ENCODE measurements at places on chromosomes 7 and 10. TPM values are rescaled to one million over a fixed set of nuclear protein-coding genes. Genes with fewer than 3 reads are reported as not detected.

- no peaks in the 10 kb centered on the region for H3K36me3 ChIP-seq
- H3K4me3 ChIP-seq = no peak overlapping the region
- H3K27ac ChIP-seq = no peak overlapping the region
- DNase-seq = no peak
- no peaks in the 10 kb centered on the region for H3K4me1 ChIP-seq
- no peaks in the 10 kb centered on the region for H3K27me3 ChIP-seq
Measured at GRCh38 chr7:36598054-36598674, 126.1 kb downstream of the AOAH start.

GRCh38 chr10:70461397-70462348 lies 16.9 kb upstream of the PALD1 start:
- no peaks in the 10 kb centered on the region for H3K4me1 ChIP-seq
- peaks cover 7% of the 10 kb centered on the region for H3K27me3 ChIP-seq
- DNase-seq = peak; percentile 64
- no peak overlapping the region for H3K27ac ChIP-seq
- no peak overlapping the region for H3K4me3 ChIP-seq
- no peaks in the 10 kb centered on the region for H3K36me3 ChIP-seq

- no peak for DNase-seq
- peaks cover 5% of the 10 kb centered on the region for H3K36me3 ChIP-seq
- H3K4me3 ChIP-seq = no peak overlapping the region
- peaks cover 6% of the 10 kb centered on the region for H3K27me3 ChIP-seq
Measured at GRCh38 chr7:3893151-3893788, 592.2 kb downstream of the SDK1 start.

GRCh38 chr7:13179011-13179582 lies 491.7 kb downstream of the ARL4A start:
- no peaks in the 10 kb centered on the region for H3K36me3 ChIP-seq
- DNase-seq = no peak

GRCh38 chr10:69568472-69569395 lies 4.5 kb downstream of the NEUROG3 start:
- peaks cover 54% of the 10 kb centered on the region for H3K27me3 ChIP-seq
- H3K36me3 ChIP-seq = peaks cover 5% of the 10 kb centered on the region
- DNase-seq = peak; percentile 45

GRCh38 chr10:15419279-15419874 lies 48.3 kb upstream of the FAM171A1 start:
- H3K27me3 ChIP-seq = no peaks in the 10 kb centered on the region
- no peak overlapping the region for H3K27ac ChIP-seq
- peaks cover 11% of the 10 kb centered on the region for H3K36me3 ChIP-seq
- peak; percentile 58 for DNase-seq
- H3K4me3 ChIP-seq = no peak overlapping the region

GRCh38 chr7:112692333-112692732 lies 97.9 kb downstream of the TMEM168 start:
- H3K27ac ChIP-seq = no peak overlapping the region
- no peak for DNase-seq
- no peaks in the 10 kb centered on the region for H3K4me1 ChIP-seq
- H3K27me3 ChIP-seq = peaks cover 2% of the 10 kb centered on the region
- no peak overlapping the region for H3K4me3 ChIP-seq

- H3K4me3 ChIP-seq = no peak overlapping the region
- peaks cover 5% of the 10 kb centered on the region for H3K4me1 ChIP-seq
- DNase-seq = no peak
- no peaks in the 10 kb centered on the region for H3K27me3 ChIP-seq
- H3K27ac ChIP-seq = no peak overlapping the region
Measured at GRCh38 chr7:106560482-106560881, 100.5 kb downstream of the CCDC71L start.

- no peaks in the 10 kb centered on the region for H3K36me3 ChIP-seq
- H3K4me3 ChIP-seq = peak overlapping the region; percentile 100
- H3K27ac ChIP-seq = peak overlapping the region; percentile 100
- peaks cover 2% of the 10 kb centered on the region for H3K27me3 ChIP-seq
- peaks cover 67% of the 10 kb centered on the region for H3K4me1 ChIP-seq
Measured at GRCh38 chr7:104982308-104983075, 31.5 kb upstream of the KMT2E start.

DNA sequence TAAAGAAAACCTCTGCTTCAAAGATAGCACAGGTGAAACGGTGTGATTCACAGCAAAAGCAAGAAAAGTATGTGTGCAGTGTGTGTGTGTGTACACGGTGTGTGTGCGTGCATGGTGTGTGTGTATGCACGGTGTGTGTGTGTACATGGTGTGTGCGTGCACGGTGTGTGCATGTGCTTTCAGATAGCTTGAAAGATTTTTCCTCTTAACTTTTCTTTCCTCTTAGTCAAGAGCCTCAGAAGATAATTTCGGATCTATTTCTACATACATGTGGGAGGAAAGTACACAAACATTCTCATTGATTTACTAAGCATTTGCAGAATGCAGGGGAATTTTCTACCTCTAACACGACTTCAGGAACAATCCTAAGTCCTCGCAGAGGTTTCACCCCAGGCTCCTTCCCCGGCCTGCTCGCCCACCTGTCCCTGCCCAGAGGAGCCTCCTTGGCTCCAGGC lies 2.9 kb downstream of the FGFR2 start:
- peak overlapping the region; percentile 96 for H3K4me3 ChIP-seq
- H3K36me3 ChIP-seq = no peaks in the 10 kb centered on the region
- peaks cover 3% of the 10 kb centered on the region for H3K27me3 ChIP-seq

ASIC3 gene
- 10.8 TPM for total RNA-seq

GRID1 gene
- 8.0 TPM for total RNA-seq

NXPH1 gene
- total RNA-seq = 3.8 TPM

UBTD1 gene
- 8.0 TPM for total RNA-seq
